Breast epithelium (tissue), 4 donors: ENCODE measurements at places on chromosomes 1 and 21. TPM values are rescaled to one million over a fixed set of nuclear protein-coding genes. Genes with fewer than 3 reads are reported as not detected.
A peak's percentile ranks its signal among the peaks of the same experiment; 100 is the strongest.

DNA sequence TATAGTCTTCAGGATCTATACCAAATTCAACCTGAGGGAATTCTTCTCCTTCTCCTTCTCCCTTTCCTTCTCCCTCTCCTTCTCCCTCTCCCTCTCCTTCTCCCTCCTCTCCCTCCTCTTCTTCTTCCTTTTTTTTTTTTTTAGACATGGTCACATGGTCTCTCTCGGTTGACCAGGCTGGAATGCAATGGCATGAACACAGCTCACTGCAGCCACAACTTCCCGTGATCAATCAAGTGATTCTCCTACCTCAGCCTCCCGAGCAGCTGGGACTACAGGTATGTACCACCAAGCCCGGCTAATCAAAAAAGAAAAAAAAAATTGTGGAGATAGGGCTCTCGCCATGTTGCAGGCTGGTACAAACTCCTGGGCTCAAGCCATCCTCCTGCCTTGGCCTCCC lies 51.5 kb downstream of the DNAI4 start:
- DNase-seq, result no peak

DNA sequence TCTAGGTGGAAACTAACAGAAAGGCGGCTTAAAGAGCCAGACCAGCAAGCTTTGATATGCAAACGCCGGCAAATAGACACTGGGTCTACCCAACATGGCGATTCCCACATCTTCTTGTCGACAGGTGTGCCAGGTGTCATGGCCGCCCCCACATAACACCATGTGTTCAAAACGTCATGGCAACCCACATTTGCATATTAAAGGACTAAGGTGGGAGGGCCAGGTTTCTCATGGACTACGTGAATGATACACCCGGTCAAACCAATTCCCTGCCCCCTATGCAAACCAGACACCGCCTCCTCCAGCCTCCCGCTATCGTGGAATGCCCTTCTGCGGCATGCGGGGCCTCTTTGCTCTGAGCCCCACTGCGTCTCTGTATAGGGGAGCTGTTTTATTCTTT lies 41.3 kb downstream of the ICOSLG start:
- DNase-seq, result no peak

DNA sequence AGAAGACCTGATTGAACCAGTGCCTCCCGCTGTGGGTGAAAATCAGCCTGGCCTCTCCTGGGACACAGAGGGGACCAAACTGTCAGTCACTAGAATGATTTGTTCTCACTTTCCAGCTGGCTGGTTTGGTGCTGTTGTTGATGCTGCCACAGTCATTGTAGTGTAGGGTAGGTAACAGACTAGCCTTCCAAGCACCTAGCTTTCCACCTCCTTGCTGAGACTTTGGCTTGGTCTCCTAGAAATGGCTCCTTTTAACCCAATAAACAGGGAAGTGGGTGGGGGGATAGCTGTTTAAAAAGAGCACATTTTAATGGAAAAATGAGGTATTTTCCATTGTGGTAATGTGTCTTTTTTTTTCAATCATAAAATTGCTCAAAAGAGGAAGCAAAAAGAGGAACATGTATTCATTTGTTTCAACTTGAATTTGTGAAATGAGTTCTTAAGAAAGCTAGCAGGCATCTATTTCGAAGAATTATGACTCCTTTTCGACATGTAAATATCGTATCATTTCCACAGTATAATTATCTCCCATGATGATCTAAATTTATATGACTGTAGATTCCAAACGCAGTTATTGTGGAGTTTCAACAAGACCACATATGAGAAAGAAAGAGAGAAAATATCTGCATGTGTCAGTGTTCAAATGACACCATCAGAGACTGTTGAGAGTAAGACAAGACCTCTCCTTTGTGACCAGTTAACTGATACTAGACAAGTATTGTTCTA lies 190.1 kb downstream of the HLX start:
- no peak for DNase-seq

- DNase-seq, result no peak
These were observed 4.3 kb downstream of the TRIM46 start for GRCh38 chr1:155177918-155178281.

- DNase-seq, result no peak
These were observed 275.4 kb upstream of the USP24 start for GRCh38 chr1:55490547-55490946.

- DNase-seq, result no peak
These were observed 9.0 kb upstream of the CSF1 start for GRCh38 chr1:109901524-109902145.

- no peak for DNase-seq
These were observed 162.4 kb downstream of the S1PR1 start for GRCh38 chr1:101399222-101399621.

DNA sequence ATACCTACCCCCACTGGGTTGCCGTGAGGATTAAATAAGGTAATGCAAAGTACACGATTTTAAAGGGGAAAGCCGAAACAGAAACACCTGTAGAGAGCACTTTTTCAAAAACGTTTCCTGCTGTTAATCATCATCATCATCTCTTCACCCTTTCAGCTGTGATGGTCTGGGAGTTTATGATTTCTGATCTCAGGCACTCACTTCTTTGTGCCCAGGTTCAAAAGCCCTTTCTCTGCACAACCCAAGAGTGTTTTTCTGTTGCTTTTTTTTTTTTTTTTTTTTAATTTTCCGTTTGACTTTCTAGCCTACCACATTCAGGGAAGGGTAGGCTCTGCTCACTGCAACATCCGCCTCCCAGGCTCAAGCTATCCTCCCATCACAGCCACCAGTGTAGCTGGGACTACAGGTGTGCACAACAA lies 936 bp upstream of the UBXN11 start:
- no peak for DNase-seq

- DNase-seq, result no peak
These were observed 24.4 kb downstream of the CELF3 start for GRCh38 chr1:151692226-151692625.

GRCh38 chr1:153734396-153735089 lies 6.7 kb downstream of the INTS3 start:
- DNase-seq, result no peak

GRCh38 chr1:109112652-109113285 lies 1.1 kb upstream of the ELAPOR1 start:
- DNase-seq, result peak; percentile 86

GRCh38 chr21:19130379-19131028 lies 726.9 kb upstream of the TMPRSS15 start:
- DNase-seq, result no peak

DNA sequence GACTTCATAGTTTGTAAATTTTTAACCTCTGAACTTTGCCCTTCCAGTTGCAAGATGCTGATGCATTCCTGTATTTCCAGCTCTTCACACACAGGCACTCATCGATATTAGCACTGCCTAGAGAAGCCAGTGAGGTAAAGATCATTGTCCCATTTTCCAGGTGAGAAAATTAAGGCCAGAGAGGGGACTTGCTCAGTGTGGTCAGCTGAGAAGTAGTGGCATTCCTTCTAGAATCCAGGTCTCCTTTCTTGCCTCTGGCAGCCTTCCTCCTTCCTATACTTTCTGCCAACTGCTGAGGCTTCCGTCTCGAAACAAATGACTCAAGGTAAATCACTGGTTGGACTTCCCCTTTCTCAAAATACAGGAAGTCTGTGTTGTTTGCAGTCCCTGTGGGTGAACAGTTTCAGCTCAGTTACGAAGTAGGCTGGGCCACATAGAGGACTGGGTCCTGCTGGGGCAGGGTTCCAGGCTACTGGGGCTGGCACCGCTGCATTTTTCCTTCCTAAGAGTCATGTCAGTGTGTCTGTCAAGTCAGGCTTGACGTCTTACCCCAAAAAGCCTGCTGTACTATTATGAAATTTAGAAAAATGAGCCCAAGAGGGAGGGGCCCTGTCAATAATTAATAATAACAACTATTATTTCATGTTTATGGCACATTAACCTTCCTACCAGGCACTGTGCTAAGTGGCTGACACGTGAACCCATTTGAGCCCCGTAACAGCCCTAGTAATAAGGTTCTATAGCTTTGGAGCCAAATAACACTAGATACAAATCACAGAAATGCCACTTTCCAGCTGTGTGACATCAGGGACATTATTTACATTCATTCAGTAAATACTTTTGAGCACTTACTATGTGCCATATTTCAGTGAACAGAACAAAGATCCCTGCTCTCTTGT lies 16.6 kb upstream of the RNF19B start:
- DNase-seq, result no peak

DNA sequence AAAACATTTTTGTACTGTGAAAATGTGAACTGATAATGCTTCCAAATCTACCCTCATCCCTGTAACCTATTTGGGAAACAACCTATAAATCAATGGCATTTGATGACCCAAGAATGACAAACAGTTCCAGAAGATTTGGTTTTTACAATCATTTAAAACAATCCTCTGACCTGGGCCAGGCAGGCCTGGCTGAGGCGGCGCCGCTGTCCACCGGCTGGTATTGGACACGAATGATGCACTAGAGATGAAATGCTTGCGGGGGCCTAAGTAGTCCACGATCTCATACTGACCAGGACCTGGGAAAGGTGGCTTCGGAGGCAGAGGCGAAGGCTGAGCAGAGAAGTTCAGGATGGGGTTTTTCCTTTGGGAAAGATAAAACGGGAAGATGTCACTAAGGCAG lies 41.5 kb downstream of the GRHL3 start:
- no peak for DNase-seq

DNA sequence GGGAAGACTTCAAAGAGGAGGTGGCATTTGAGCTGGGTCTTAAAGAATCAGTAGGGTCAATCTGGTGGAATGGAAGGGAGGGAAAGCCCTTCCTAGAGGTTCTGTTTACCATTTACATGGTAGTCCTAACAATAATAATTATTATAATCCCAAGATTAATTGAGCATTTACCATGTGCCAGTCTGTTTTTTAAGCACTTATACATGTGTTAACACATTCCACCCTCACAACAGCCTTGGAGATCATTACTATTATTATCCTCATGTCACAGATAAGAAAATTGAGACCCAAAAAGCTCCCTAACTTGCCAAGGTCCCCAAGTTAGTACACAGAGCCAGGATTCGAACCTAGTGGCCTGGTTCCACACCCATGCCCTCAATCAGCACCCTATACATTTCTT lies 10.8 kb downstream of the GLIS1 start:
- DNase-seq, result no peak

DNA sequence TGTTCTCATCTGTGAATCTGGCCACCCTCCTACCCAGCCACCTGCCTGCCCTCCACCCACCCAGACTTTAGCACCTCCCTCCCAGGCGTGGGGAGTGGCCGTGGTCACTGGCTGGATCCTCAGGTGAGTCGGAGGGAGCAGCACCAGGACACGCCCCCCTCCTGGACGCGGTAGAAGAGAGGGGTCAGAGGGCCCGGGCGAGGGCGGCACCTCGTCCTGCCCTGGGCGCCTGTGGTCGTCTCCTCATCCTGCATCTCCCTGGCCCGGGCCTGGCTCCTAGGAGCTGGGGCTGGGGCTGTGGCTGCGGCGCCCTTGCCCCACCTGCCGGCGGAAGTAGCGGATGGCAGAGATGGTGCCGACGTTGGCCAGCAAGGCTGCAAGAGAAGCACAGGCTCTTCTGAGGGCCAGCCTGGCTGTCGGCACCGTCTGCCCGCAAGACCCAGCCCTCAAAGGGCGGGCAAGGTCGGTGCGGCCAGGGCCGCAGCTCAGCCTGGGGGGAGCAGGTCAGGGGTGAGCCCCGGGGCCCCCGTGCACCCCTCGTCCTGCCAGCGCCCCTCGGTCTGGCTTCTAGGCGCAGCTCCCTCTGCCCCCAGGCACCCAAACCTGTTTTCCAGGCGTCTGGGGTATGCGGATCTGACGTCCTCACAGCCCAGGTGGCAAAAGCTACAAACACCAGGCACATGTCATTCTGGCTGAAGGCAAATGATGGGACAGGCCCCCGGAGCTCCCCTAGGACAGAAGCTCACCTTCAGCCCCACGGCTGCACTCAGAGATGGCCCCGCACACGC lies 5.8 kb downstream of the PERM1 start:
- DNase-seq, result peak; percentile 77

DNA sequence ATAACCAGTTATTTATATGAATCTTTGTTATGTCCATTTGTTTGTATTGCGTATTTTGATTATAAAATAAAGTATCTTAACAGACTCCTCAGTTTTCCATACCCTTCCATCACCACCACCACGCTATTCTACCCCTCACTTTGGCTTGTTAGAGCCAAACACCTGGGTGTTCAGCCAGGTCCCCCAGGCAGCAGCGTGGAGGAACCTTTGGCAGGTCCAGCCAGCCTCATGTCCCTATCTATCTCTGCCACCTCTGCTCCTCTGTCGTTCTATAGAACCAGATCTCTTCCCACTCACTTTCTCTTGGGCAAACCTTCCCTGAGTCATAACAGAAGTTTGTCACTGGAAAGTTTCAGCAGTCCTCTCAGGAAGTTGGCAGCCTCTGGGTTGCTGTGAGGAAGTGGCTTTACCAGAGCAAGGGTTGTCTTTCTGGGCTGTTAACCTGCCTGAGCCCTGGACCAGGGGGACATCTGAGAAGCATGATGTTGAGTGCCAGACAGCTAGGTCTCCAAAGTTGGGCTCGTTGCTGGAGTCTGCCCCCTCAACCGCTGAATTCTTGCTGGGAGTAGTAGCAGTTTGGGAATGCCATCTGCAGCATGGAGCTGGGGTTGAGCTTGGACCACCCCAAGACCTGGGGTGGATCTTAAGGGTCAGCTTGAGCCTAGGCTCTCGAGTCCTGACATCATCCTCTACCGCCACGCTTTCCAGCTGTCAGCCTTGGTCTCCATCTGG lies 996 bp upstream of the SH3BGRL3 start:
- no peak for DNase-seq

GRCh38 chr1:239255628-239256160 lies 130.7 kb upstream of the CHRM3 start:
- no peak for DNase-seq

Gene GFI1
- total RNA-seq, result 0.98 TPM

Gene MIB2
- total RNA-seq, result 32.0 TPM

Gene FOXO6
- not detected for total RNA-seq

Gene A3GALT2
- not detected for total RNA-seq

Gene CA14
- not detected for total RNA-seq

Gene TRIM17
- total RNA-seq, result not detected

Gene COL9A2
- total RNA-seq, result 22.0 TPM

Gene ZBTB37
- 10.2 TPM for total RNA-seq

Gene HES5
- not detected for total RNA-seq

Gene DISP3
- not detected for total RNA-seq
